ENCODE measurements at places on chromosomes 2 and 18.

DNA sequence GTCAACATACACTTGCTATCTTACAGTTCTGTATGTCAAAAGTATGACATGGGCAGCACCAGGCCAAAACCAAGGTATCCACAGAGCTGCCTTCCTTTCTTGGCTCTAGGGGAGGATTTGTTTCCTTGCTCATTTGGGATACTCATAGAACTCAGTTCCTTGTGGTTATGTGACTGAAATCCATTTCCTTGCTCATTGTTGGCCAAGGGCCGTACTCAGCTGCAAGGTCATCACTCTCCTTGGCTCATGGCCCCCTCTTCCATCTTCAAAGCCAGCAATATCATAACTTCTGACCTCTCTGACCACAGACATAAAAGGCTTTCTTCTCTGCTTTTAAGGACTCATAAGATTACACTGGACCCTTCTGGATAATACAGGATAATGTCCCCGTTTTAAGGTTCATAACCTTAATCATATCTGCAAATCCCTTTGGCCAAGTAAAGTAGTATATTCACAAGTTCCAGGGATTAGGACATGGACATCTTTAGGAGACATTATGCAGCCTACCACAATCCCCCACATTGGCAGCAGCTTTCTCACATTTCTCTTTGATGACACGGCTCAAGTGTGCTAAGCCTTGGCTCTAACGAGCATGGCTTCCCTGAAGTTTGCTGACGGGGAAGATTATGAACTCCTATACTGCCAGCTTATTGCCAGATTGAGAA lies 20.9 kb downstream of the TMEM237 start:
- DNase-seq, result no peak

DNA sequence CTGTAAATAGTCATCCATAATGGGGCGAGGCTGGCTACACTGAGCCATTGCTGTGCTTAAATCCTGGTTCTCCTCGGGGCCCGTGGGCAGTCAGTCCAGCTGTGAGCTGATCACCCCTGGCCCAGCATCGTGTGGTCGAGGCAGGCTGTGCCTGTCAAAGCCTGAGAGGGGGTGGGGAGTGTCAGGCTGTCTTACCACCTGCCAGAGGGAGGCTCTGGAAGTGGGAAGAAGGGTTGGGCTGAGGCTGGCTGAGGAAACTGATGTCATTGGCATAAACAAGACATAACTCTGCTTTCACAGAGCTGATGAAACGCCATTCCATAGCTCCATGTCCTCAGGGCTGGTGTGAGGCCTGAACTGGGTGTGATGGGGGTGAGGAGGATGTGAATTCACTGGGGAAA lies 49.7 kb downstream of the KLHL29 start:
- no peak for DNase-seq

DNA sequence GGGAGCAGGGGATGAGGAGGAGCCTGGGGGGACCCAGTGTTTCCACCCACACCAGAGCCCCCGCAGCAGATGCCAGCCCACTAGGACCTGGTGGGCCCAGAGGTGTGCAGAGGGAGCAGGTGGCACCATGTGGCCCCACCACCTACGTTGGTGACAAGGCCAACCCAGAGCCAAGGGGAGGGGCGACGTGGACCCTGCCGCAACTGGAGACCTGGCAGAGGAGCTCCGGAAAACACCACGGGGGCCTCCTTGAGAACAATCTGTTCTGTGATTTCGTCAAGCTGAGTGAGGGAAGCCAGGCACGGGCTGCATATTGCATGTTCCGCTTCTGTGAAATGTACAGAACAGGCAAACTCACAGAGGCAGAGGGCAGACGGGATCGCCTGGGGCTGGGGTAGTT lies 49.1 kb upstream of the GPC1 start:
- no peak for DNase-seq

DNA sequence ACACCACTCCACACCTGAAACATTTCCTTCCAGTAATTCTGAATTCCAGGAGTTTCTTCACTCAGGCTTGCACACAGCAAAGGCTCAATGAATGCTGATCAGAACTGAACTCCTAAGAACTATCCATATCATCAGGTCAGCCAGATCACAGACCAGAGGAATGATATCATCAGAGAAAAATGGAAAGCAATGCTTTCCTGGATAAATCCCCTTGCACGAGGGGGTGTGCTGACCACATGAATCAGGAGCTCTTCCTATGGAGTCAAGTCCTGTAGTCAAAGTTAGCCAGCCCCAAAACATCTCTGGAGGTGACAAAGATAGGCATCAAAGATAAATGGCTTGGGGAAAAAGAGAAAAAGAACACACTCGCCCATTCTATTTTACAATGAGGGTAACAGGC lies 83.8 kb upstream of the ACVR2A start:
- no peak for DNase-seq

- no peak for DNase-seq
Observed at GRCh38 chr2:22737144-22737543, 647.8 kb upstream of the KLHL29 start.

DNA sequence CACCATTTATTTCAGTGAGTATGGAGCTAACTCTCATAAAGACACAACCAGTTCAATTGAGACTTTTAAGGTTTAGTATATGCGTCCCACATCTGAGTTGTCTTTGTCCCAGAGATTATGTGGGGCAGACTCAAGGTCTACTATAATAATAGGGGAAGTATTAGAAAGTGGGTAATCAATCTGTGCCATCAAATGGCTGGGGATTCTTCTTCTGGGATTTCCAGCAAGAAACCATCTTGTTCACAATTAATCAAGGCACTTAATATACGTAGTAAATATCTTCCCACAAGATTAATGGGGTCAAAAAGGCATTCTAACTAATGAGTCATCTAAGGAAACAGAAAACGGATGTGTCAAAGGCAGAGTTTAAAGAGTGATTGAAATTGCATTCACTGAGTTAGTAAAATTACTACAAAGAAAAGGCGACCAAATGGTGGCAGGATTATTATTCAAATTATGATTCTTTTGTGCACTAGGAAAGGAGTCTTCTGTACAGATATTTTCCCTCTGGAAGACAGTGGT lies 179.8 kb upstream of the REG3G start:
- no peak for DNase-seq

GRCh38 chr2:147242445-147242844 lies 602.4 kb upstream of the ACVR2A start:
- no peak for DNase-seq

- DNase-seq, result peak; percentile 26
Observed at GRCh38 chr18:77100751-77101355, 31.7 kb downstream of the MBP start.

DNA sequence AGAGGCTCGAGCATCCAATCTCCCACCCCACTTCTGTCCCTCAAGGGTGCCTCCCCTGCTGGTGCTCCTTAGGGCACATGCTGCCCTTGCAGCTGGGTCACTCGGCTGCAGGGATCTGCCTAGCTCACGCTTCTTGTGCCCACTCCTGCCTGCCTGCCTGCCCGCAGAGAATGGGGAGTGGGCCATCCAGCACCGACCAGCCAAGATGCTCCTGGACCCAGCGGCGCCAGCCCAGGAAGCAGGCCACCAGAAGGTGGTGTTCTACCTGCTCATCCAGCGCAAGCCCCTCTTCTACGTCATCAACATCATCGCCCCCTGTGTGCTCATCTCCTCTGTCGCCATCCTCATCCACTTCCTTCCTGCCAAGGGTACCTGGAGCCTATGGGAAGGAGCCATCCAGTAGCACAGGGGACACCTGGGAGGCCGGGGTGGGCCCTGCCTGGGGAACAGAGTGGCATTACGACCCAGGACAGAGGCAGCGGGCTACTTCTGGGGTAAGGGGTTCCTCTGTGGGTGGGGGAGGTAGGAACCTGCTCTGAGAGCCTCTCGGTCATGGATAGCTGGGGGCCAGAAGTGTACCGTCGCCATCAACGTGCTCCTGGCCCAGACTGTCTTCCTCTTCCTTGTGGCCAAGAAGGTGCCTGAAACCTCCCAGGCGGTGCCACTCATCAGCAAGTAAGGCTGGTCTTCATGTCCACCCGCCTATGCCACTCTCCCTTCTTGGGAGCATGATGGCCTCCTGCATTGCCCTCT lies 3.4 kb downstream of the CHRNG start:
- DNase-seq, result no peak

Data from D341Med (cell line).